ENCODE measurements at places on chromosomes 12 and 14.

DNA sequence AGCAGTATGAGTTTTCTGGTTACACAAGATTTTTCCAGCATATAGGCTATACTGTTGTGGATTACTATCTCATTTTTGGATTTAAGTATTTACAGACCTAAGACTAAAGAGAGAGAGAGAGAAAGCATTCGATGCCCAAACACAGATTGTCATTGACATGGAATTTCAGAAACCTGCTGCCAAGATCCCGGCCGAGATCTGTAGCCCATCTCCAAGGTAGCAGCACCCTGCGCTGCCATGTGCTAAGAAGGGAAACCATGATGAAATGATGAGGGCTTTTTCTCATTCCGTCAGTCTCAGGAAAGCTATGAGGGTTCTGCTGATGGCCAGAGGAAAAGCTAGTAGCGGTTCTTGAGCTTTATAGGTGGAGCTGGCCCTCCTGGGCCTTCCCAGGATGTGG is 135.6 kb upstream of the EVL start:
- DNase-seq: no peak

- DNase-seq: peak; percentile 64
Measured at GRCh38 chr12:80936642-80937390, 918 bp downstream of the LIN7A start.

DNA sequence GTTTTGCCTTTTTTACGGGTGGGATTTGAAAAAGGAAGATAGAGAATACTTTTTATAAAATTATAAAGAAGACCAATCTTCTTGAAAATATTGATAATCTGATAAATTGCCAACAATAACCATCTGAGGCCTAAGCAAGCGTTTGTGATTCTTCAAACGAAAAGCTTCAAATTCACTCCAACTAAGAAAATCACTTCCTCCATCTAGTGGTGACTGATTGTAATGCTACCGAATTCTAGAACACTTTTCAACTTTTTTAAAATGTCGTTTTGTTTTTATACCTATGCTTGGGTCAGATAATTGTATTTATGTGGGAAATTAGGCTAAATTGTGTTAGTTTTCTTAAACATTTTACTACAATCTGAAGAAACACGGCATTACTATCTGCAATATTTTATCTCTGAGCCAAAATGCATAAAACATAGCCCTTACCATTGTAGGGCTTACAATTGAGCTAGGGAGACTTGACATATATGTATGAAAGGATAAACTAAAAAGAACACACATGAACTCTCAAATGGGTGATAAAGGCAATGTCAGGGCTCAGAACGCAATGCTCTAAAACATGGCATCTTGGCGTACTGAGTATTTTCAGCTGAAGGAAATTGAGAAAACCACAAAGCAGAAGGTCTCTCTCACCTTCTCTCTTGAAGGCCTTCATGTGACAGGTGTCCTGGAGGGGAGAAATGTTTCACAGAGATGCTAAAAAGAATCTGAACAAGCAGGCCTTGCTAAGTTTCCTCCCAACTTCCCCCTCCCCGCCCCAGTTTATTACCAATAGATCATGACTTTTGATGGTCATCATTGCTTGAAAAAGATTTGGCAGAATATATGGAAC is 36.8 kb upstream of the G2E3 start:
- peak; percentile 46 for DNase-seq

DNA sequence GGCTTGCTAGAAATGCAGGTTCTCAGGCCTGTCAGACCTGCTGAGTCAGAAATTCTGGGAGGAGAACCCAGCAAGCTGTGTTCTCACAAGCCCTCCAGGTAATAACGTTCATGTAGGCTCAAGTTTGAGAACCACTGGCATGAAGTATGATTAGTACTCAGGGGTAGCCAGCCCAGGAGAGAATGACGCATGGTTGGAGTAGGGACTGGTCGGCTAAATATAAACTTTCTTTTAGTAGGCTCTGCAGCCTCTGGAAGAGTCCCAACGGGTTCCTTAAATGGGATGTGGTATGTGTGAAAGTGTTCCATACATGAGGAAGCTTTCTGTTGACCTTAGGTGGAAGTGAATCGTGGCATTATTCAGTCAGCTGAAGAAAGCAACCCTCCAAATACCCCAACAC is 209.3 kb downstream of the SLC41A2 start:
- DNase-seq: no peak

- no peak for DNase-seq
Measured at GRCh38 chr12:27309293-27309994, 23.2 kb upstream of the BMAL2 start.

GRCh38 chr12:110694330-110694901 is 5.5 kb upstream of the HVCN1 start:
- no peak for DNase-seq

GRCh38 chr12:66087365-66087943 is 43.1 kb downstream of the LLPH start:
- DNase-seq: peak; percentile 88

- DNase-seq: peak; percentile 19
Measured at GRCh38 chr14:51004352-51004800, 60.1 kb upstream of the PYGL start.

DNA sequence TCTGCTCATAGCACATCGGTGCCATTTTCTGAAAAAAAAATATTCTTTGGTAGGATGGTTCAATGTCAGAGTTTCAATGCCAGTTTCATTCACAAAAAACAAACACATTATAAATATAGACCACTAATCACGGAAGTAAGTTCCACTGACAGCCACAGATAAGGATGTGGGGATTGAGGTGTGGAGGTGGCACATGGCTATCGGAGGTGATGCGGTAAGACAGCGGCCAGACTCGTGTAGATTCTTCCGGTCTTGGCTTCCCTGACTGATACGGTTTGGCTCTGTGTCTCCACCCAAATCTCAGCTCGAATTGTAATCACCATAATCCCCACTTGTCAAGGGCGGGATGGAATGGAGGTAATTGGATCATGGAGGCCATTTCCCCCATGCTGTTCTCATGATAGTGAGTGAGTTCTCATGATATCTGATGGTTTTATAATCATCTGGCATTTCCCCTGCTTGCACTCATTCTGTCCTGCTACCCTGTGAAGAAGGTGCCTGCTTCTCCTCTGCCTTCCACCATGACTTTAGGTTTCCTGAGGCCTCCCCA is 693.4 kb downstream of the VRK1 start:
- DNase-seq: peak; percentile 60

DNA sequence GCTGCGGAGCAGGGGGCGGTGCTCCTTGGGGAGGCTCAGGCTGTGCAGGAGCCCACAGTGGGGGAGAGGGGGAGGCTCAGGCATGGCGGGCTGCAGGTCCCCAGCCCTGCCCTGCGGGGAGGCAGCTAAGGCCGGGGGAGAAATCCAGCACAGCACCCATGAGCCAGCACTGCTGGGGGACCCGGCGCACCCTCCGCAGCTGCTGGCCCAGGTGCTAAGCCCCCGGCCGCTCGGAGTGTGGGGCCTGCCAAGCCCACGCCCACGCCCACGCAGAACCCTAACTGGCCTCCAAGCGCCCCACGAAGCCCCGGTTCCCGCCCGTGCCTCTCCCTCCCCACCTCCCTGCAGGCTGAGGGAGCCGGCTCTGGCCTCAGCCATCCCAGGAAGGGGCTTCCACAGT is 145.6 kb upstream of the SEL1L start:
- DNase-seq: no peak

GRCh38 chr12:91264178-91264577 is 81.6 kb upstream of the DCN start:
- DNase-seq: no peak

DNA sequence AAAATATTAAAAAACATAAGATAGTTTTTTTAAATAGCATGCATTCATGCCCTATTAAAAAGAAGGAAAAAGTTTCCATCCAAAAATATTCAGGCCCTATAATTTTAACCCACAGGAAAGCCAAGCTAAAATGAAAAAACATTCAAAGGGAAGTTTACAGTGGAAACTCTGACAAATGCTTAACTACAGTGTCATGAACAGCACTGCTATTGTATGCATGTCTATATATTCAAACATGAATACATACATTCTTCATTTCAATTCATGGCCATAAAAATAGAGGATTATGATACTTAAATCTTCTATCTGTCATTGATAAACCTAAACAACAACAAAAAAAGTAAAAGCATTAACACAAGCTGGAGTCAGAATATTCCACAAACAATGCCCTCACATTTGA is 67.4 kb downstream of the PPP2R5E start:
- no peak for DNase-seq

DNA sequence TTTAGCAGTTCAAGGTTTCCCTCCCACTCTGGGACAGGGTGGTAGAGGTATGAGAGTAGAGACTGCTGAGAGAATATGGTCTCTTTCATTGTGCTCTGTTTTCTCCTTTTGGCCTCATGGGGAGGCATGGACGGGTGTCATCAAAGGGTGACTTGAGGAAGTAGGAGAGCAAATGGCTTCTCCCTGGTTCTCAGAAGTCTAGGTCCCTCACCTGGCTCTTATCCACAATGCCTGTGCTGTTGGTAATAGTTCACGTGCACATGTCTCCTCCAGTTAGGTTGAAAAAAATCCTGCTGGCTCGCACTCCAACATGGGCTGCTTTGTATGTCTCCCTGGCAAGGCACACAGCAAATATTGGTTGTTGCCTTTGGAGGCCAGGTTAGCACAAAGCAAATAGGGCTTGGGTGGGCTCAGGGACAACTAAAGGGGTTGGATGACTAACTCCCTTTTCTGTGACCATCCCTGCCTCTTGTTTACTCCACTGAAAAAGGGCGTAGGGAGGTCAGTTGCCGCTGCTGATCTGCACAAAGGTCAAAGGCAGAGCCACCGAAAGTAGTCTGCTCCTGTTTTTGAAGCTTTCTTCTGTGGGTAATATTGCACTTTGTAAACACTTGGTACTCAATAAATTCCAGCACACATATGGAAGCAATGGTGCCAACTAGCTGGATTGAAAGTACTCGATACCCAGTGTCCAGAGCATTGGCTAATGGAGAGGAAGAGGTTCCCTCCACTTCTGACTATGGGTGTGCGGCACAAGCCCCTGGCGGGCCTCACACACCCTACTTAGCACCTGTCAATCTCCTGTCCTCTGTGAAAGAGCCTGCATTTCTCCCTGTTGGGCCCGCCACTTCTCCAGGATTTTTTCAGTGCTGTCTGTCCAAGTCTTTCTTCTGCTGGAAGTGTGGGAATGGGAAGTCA is 121.8 kb downstream of the SLC38A6 start:
- no peak for DNase-seq

DNA sequence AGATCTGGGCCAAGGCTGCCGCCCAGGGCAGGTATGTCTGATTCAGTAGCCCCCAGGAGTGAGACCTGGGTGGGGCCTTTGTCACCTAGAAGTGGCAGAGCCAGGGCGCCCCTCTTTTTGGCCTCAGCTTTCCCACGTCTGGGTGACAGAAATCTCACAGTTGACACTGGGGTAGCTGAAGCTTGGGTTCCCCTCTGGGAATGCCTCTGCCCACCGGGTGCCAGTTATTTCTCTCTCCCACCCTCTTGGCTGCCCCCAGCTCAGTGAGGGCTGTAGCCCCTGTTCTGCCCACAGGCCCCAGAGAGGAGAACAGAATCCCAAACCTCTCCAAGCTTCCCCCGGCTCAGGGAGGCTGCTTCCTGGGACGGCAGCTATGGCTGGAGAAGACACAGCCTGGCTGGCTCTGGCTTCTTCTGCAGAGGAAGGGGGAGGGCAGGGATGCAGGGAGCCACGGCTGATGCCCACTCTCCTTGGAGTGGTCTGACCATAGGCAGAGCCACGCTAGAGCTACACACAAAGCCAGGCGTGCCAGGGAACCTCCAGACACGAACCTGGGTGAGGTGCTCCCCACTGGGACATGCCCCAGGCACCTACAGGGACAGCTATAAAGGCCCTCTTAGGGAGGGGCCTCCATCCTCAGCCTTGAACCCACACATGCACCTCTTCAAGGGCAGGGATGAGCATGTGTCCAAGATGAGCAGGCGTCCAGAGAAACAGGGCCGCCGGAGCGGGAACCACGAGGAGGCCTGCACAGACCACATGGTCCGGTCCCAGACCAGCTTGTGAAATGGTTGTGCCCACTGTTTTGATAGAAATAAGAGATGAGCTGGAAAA is 51.7 kb downstream of the BEGAIN start:
- no peak for DNase-seq

DNA sequence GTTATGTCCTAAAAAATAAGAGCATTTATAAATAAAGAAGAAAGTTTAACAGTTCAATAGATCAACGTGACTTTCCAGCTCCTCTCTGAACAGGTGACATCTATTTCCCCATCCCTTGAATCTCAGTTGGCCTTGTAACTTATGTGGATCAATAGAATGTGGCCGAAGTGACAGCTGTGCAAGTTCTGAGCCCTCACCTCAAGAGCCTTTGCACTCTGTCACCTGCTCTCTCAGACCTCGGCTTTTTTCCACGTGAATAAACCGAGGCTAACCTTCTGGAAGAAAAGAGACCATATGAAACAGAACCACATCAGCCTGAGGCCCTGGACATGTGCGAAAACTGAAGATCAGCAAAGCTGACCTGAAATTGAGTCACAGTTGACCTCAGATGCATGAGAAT is 253.0 kb downstream of the DAD1 start:
- no peak for DNase-seq

- no peak for DNase-seq
Measured at GRCh38 chr12:105865886-105866285, 272.9 kb downstream of the NUAK1 start.

DNA sequence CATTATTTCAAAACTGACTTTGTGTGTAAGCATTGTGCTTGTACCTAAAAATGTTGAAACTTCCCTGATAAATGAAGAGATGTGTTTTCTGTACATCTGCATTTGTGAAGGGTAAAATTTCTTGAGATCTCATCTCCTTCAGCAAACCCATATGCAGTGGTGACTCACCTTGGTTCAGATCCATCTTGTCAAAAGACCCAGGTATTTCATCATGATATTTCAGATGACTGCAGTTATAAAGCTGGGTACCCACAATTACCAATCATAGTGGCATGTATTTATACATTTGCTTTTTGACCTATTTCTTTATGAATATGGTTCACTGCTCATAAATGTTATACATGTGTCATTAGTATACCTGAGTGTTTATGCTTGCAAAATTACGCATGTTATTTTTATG is 1213.6 kb downstream of the GALC start:
- DNase-seq: no peak

- no peak for DNase-seq
Measured at GRCh38 chr14:34460841-34461240, 1.2 kb downstream of the SPTSSA start.

DNA sequence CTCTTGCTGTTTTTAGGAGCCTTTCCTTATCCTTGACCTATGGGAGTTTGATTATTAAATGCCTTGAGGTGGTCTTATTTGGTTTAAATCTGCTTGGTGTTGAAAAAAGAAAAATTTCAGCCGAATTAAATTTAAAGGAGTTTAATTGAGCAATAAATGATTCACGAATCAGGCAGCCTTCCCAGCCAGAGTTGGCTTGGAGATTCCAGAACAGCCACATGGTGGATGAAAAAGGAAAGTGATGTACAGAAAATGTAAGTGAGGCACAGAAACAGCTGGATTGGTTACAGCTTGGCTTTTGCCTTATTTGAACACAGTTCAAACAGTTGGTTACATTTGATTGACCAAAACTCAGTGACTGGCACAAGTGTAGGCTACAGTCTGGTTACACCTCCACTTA is 69.7 kb downstream of the WASHC3 start:
- no peak for DNase-seq

GRCh38 chr12:124322271-124322998 is 27.5 kb downstream of the RFLNA start:
- DNase-seq: no peak

- DNase-seq: no peak
Measured at GRCh38 chr14:81243499-81243898, 22.7 kb upstream of the GTF2A1 start.

Data from A673 (cell line).